ENCODE measurements at places on chromosomes 5 and 9.

- DNase-seq, result no peak
These were observed 187.9 kb downstream of the PALM2AKAP2 start for GRCh38 chr9:109967651-109968642.

GRCh38 chr5:61600945-61601511, 269.0 kb downstream of the ZSWIM6 start:
- no peak for DNase-seq

DNA sequence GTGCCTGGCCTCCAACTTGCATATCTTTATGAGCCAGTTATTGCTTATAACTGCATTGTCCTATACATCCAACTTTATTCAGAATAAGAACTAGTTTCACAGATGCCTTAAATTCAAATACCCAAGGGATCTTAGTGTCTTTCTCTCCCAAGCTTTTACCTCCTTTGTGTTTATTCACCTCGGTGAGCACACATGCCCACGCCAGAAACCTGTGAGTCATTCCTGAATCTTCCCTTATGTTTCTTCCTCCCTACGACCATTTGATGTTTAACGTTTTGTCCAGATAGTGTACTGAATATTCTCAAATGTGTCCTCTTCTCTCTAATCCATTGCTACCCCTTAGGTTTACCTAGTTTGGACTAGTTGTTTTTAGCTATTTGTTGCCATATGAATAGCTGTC, 55.5 kb upstream of the MEGF10 start:
- DNase-seq, result no peak

DNA sequence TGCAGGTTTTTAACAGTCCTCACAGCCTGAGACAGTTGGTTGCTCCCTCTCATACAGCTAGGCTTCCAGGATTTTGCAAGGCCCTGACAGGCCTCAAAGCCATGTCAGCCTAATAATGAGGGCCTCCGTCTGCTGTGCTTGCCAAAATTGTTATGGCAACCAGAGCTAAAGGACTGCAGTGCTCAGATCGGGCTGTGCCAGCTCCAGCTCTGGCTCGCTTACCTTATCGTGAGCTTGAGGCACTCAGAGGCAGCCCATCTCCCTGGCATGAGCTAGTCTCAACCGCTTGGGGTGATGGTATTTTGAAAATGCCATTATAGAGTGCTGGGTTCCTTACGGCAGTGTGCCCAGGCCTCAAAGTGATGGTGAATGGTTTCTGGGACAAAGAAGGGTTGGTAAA, 8.4 kb downstream of the MTAP start:
- no peak for DNase-seq

DNA sequence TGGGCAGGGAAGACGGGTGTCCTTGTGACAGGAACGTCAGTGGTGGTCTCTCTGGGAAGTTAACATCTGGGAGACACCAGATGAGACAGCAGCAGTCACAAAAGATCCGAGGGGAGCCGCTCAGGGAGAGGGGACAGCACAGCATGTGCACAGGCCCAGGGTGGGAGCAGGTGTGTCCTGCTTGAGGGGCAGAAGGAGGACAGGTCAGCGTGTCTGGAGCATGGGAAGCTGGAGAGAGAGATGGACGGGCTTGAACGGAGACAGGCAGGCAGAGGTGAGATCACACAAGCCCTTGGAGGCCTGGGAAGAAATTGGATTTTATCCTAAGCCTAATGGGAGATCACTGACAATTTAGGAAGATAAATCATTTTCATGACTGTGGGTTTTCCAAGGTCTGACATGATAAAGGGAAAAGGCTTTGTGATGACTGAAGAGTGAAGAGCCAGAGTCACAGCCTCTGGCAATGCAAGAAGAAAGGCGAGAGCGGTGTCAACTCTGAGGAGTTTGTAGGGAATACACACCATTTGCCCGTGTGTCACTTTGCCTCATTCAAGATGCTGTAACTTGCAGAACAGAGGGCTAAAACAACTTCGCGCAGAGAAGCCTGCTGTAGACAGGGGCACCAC, 88.3 kb downstream of the FSTL4 start:
- DNase-seq, result no peak

GRCh38 chr9:130246126-130246525, 19.4 kb upstream of the HMCN2 start:
- no peak for DNase-seq

DNA sequence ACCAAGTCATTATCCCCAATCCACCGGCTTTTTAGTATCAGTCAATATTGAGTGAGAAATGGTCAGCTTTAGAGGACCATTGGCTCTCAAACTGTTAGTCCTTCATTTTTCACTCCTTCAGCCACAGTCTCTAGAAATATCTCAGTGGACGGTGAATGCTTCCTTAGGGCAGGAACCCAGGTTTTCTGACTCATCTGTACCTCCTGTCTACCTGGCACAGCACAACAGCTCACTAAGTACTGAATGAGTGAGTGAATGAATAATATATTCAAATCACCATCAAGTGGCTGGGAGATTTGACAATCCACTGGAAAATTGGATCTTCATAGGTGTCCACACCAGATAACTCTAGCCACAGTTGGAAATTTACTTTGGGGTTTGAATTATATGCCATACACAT, 609.5 kb upstream of the CLINT1 start:
- no peak for DNase-seq

GRCh38 chr9:126694206-126695081, 80.7 kb downstream of the LMX1B start:
- DNase-seq, result no peak

- peak; percentile 77 for DNase-seq
These were observed 472.8 kb downstream of the BRINP1 start for GRCh38 chr9:118896324-118897000.

GRCh38 chr9:93653760-93654159, 77.4 kb downstream of the PHF2 start:
- DNase-seq, result no peak

GRCh38 chr9:131836607-131837315, 96.9 kb upstream of the RAPGEF1 start:
- DNase-seq, result no peak

DNA sequence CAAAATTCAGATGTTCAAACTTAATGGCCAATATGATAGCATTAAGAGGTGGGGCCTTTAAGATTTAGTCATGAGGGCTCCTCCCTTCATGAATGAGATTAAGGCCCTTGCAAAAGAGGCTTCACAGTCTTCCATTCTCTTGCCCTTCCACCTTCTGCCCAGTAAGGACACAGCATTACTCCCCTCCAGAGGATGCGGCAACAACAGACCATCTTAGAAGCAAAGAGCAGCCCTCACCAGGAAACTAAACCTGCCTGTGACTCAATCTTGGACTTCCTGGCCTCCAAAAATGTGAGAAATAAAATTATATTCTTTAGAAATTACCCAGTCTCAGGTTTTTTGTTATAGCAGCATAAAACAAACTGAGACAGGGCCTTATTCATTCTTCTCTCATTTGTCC, 8.2 kb downstream of the AP3B1 start:
- no peak for DNase-seq

DNA sequence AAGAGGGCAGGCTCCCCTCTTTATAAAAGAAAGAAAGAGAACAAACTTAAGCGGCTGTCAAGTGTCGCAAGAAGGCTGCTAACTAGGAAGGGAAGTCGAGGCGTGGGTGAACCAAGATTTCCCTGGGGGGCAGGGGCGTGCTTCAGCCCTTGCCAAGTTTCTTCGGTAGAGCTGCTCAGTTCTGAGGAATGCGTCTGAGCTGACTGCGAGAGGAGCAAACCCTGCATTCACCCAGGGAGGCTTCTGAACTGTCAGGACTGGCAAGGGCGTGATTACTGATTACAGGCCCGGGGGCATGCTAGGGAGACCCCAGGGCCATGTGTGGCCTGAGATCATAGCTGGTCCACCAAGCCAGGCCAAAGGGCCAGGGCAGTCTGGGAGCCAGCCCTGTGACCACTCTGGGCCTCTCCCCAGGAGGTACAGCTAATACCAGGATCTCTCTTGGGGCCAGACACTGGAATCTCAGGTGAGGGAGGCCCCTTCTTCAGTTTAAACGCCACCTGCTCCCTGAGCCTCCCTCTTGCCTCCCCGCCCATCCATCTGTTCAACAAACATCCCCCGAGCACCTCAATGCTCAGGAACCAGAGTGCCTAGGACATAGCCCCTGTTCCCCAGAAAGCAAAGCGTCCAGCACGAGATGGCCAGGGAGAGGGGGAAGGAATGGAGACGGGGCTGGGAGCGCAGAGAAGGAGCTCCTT, 30.9 kb downstream of the SARDH start:
- no peak for DNase-seq

GRCh38 chr9:109278848-109279247, 42.0 kb downstream of the EPB41L4B start:
- DNase-seq, result no peak

DNA sequence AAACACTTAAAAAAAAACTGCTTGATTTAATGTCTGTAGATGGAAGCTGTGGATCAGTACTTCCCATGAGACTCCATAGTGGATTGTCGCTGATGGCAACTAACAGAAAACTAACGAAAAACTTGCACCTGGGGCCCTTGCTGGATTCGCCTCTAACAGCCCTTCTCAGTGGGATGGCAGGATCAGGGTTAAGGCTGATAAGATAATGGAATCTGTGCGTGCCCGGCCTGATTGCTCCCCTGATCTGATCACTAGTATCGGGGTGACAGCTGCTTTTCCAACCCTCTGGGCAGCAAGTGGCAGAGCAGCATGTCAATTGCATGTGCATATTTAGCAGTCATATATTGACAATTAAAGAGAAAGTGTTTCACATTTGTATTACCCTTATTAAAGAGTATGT, 185.8 kb upstream of the ELAVL2 start:
- no peak for DNase-seq

GRCh38 chr5:171840066-171840465, 54.4 kb downstream of the SMIM23 start:
- no peak for DNase-seq

- DNase-seq, result no peak
These were observed 17.9 kb downstream of the TRUB2 start for GRCh38 chr9:128304136-128304970.

- peak; percentile 39 for DNase-seq
These were observed 38.9 kb upstream of the TRAF1 start for GRCh38 chr9:120965344-120966012.

DNA sequence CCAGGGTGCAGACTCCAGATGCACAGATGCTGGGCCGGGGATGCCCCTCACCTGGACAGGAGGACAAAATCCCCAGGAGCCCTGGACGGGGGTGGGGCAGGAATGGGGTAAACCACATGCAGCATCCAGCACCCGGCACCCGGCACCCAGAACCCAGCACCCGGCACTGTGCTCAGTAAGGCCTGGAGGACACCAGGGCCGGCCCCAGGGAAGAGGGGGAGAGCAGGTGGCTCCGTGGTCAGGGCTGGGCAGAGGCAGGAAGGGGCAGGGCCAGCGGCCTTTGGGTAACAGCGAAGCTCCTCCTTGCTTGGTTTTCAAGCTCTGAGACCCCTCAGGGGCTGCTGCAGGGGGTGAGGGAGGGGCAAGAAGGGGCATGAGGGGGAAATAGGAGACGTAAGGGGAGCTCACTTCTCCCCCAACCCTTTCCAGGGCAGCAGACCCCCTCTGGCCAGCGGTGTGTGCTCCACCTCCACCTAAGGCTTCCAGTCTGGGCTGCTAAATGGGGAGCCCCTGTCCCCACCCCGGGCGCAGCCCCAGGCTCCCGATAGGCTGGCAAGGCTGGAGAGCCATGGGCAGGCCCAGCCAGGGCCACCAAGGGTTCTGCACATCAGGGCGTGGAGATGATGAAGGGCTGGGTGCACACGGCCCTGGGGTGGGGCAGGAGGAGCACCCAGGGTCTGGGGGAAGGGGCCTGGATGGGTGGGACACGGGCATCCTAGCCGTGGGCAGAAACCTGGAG, 17.8 kb upstream of the SLC6A19 start:
- DNase-seq, result no peak

- DNase-seq, result no peak
These were observed 4.2 kb downstream of the PTRH1 start for GRCh38 chr9:127711226-127711701.

DNA sequence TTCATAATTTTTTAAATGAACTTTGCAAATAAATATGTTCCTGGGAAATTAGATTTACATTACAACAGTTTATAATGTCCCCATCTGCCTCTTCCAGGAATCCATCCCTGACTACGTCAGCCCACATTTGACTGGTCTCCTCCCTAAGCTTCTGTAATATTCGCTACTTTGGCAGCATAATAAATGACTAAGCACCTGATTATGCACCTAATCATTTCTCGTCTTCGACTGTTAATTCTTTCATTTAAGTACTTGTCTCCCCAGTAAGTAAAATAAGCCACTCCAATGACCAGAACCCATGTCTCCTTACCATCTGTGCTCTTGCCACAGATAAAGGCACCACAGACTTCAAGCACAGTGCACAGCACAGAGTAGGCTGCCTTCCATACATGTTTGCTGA, 122.7 kb downstream of the DENND1A start:
- DNase-seq, result no peak

- DNase-seq, result no peak
These were observed 8.0 kb downstream of the BRD3 start for GRCh38 chr9:134059661-134060395.

DNA sequence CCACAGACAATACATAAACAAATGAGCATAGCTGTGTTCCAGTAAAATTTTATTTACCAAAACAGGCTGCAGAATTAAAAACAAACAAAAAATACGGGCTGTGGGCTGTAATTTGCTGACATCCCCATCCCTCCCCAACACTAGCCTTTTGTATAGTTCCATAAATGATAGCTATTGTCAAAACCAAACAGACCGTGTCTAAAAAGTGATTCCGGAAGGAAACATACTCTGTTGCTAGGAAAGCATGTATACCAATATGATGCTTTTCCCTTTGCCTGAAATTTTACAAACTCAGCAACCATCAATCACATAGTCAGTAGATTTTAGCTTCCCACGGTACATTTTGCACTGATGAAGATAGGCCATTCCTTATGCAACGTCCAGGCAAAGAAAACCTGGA, 80.0 kb downstream of the TMEM215 start:
- DNase-seq, result no peak

DNA sequence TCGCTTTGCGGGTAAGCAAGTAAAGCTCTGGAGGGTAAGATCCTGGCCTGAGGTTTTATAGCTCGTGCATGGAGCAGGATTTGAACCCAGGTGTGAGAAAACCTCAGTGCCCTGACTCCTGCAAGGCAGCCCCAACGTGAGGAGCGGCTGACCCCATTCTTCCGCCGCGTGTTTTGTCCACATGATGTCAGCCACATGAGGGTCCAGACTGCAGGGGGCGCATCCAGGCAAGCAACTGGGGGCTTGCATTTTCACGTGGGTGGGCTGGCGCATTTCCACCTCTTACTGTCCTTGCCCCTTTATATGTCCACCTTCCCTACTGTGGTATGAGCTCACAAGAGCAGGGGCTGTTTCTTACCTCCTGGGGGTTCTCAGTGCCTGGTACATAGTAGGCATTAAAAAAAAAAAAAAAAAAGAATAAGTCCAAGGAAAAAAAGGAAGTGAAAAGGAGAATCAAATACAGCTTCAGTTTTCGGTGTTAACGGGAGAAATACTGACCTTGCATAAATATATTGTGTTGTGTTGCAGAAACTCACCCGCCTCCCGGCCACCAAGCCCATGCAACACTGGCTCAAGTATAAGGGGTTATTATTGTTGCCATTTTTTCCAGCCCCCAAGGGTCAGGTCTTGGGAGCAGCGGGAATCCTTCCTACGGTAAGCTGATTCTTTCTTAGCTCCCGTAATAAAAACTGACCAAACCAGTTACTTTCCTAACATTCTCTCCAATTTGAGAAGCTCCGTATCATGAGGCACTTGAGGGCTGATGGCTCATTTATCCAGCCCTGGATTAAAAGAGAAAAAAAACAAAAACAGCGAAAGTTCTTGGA, 15.0 kb downstream of the TLX3 start:
- DNase-seq, result no peak
